K562 (cell line): ENCODE measurements at places on chromosomes 6 and 20.
A peak's percentile ranks its signal among the peaks of the same experiment; 100 is the strongest.

GRCh38 chr6:138287144-138287955 lies 69.1 kb upstream of the PBOV1 start:
- DNase-seq: peak; percentile 55

DNA sequence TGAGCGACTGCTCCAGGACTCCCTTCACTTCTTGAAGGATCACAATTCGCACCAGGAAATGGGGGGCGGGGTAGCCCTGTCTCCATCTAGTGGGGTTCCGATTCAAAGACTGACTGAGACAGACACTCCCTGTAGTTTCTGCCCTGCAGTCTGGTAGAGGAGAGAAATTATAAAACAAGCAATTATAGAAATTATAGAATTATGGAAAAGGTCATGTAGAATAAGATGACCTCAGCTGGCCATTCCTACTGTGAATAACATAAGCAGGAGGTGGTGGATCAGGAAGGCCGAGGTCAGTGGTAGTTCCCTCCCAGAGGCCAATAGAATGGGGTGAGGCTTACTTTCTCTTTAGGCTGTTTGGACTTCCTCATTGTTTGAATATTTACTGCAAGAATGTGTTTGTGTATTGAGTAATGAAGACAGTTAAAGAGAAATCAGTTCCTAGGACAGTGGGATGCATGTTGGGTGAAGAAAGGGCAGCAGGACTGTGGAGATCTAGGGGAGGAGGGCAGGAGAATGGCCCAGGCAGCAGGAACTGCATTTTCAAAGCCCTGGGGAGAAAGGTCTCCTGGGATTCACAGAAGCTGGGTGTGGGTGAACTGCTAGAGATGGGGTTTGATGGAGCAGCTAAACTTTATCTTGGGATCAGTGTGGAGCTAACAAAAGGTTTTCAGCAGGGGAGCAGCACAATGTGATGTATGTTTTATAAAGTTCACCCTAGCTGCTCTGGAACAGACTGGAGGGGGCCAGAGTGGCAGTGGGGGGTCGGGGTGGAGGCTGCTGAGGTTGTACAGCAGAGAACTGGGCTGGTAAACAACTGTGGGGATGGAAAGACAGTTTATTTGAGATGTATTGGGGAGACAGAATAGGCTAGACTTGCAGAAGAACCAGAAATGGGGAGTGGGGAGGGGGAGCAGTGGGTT lies 2.1 kb downstream of the ZNF341 start:
- no peak for DNase-seq

DNA sequence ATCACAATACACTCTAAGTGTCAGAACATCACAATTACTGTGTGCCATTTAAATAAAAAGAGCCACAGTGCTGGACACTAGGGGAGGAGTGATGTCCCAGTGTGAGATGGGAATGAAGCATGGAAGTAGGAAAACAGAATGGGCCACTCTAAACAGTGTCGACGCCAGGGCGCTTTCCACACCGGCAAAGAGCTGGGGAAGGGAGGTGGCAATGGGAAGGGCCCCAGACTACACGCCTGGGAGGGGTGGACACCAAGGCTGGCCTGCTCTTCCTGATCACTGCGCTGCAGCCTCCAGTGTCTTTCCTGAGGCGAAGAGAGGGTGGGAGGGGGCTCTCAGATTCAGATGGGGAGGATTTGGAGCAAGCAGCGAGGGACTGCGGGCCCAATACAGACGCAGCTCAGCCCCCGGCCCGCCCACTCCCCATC lies 75.9 kb downstream of the ERMARD start:
- no peak for DNase-seq

DNA sequence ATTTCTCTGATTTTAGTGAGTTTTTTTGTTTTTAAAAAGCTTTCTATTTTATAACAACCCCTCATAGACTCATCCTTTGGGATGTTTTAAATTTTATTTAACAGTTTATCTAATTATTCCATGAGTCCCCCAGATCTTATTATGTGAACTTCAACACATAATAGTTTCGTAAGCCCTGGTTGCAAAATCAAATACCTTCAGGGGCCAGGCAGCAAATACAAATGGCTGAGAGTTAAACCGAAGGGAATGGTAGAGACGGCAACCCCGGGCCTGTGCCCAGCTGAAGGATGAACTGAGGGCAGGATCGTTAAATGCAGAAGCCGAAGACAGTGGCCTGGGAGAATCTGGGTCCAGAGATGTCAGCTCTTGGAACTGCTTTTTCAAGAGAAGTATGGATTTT lies 88.4 kb downstream of the RTN4IP1 start:
- DNase-seq: no peak
